ENCODE measurements at places on chromosomes 13 and 19.

DNA sequence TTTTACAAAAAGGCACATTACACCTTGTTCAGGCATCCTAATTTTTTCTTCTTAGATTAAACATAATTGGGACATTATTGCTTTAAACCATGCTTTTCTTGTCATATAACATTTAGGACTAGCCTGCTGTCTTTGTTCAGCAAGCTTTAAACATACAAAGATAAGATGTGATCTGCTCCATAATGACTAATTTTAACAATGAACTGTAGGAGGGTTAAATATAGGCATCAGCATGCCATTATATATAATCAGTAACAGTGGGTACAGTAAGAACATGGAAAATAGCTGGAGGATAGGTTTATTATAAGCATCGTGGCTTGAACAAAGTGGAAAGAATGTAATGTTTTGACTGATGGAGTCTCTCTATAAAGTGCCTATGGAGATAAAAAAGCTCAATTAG, 661.7 kb downstream of the SLITRK6 start:
- no peak for DNase-seq

- DNase-seq = no peak
Measured at GRCh38 chr19:41076286-41076685, 12.0 kb upstream of the CYP2A13 start.

DNA sequence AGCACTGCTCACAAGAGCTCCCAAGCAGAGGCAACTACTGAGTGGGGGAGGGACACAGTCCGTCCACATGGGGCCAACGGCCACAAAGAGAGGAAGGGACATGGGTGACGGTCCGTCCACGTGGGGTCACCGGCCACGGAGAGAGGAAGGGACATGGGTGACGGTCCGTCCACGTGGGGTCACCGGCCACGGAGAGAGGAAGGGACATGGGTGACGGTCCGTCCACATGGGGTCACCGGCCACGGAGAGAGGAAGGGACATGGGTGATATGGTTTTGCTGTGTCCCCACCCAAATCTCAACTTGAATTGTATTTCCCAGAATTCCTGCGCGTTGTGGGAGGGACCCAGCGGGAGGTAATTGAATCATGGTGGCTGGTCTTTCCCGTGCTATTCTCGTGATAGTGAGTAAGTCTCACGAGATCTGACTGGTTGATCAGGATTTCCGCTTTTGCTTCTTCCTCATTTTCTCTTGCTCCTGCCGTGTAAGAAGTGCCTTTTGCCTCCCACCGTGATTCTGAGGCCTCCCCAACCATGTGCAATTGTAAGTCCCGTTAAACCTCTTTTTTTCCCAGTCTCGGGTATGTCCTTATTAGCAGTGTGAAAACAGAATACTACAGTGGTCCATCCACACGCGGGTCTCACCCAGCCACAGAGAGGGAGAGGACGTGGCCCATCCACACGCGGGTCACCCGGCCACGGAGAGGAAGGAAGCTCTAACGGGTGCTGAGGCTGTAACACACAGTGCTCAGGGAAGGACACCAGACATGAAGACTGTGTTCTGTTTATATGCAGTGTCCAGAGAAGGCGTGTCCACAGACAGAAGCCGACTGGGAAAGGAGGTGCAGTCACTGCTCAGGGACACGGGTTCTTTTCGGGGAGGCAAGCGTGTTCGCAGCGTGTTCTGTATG, 48.5 kb downstream of the GAS6 start:
- no peak for DNase-seq

DNA sequence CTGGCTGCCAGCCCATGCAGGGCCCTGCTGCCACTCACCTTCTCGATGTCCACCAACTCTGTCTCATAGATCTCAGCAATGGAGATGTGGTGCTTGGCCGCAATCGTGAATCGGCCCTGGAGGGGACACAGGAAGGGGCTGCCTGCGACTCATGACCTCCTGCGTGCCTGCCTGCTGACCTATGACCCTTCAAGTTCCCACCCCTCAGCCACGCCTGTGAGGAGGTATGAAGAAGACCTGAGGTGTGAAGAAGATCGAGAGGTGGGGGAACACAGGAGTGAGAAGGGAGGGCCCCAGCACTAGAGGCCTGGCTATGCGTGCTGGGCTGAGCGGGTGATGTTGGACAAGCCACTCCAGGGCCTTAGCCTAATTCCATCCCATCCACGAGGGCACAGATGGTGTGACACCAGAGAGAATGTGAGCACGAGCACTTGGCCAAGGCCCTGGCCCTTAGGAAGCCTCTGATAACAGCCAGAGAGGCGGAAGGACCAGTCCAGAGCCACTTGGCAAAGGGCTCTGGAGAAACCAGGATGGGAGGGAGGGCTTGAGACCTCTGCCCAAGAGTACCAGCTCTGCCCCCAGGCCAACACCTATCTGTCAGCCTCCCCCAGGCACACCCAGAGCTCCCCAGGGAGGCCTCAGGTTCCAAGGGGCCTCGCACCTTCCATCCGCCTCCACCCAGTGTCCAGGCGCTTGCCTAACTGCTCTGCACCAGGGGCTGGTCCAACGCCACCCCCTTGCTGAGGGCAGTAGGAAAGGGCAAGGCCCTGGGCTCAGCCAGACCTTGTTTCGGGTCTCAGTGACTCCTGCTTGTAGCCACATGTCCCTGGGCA, 9.6 kb upstream of the KPTN start:
- no peak for DNase-seq

DNA sequence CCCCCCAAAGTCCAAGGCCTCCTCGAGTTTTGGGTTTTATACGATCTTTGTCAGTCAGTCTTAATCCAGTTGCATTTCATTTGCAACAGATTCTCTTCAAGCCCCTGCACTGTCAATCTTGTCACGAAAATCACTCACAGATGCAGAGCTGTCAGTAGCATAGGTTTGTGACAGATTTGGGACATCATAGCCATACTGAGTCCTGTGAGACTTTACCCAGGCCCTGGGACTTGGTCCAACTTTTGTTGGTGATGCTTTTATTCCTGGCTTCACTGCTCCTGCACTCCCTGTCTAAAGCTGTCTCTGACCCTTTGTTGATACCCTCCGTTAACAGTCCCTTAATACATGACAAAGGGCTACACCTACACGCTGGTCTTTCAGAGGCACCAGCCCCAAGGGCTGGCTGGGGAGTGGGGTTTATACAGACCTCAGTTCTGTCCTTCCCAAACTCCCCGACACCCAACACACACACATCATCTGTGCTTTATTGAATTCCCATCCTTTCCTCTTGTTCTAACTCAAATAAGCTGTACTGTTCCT, 36.0 kb downstream of the PABPC3 start:
- no peak for DNase-seq

GRCh38 chr19:36112678-36113077, 1.7 kb downstream of the OVOL3 start:
- no peak for DNase-seq

- DNase-seq = no peak
Measured at GRCh38 chr13:52104624-52105023, 24.2 kb downstream of the NEK5 start.

DNA sequence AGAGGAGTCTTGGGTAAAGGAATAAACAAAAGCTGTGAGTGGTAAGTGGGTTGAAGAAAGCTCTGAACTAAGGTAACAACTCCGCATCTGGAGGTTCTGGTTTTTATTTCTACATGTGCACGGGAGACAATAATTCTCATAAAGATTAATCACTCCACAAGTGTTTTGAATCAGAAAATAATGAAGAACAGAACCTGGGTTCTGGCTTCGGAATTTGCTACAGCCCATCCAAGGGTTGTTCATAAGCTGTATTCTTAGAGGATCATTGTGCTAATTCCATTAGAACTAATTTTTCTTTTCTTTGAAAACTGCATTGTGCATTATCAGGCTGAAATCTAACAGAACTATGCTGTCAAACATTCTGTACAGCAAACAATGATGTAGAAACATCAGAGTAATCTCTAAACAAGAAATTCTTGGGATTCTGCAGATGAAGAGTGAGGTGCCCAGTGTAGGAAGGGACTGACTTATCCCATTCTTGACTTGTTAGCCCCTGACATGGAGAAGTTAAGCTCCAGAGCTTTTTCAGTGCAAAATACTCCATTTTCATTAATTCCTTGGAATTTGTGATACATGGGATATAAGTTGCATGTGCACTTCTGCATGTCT, 368.2 kb downstream of the COG6 start:
- DNase-seq = no peak

DNA sequence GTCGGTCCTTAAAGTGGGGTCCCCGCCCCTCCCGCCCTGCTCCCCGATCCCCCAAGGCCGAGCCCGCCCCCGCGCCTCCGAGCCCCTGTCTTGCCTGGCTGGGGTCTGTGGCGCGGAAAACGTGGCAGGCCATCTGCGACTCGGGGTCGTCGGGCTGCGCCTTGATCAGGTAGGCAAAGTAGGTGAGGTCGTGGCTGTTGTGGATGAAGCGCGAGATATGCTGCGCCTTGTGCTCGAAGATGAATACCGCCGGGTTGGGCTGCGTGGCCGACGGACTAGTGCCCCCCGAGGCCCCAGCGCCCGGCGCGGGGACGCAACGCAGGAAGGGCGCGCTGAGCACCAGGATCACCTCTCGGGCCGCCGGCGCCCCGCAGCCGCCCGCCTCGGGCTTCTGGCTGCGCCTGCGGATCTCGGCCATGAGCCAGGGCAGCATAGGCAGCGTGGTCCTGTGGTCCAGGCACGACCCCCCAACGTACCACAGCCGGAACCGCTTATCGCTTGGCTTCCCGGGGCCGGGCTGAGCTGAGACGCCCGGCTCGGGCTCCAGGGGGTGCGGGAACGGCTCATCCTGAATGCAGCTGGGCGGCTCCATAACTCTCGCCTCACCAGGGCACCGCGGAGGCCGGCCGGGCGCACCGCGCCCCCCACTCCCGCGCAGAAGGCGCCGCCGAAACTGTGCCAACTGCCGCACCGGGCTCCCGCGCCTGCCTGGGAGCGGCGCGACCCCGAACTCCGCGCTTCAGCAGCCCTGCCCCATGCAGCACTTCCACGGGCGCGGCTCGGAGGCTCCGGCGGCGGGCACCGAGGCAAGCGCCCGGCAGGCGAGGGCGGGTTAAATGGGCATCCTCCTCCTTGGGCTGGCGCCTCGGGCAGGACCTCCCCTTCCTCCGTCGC, 546 bp downstream of the TBC1D4 start:
- DNase-seq = no peak

DNA sequence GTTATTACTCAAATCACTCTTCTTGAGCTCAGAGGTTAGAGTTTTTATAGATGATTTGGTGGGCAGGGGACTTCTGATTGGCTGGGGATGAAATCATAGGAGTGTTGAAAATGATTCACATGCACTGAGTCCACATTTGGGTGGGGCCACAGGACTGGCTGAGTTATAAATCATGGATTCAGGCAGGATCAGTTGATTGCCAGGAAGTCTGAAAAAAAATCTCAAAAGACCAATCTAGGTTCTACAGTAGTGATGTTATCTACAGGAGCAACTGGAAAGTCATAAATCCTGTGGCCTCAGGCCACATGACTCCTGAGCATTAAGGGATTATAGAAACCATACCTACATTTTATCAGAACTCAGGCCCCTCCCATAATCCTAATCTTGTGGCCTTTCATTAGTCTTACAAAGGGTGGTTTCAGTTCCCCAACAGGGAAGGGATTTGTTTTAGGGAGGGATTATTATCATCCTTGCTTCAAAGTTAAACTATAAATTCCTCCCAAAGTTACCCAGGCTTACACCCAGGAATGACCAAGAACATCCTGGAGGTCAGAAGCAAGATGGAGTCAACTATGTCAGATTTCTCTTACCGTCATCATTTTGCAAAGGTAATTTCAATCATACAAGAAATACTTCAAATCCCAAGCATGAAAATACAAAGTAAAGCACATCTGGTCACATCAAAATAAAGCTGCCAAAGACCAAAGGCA, 5.6 kb upstream of the CCDC70 start:
- DNase-seq = no peak

GRCh38 chr19:13115936-13116281, 631 bp downstream of the TRMT1 start:
- no peak for DNase-seq

DNA sequence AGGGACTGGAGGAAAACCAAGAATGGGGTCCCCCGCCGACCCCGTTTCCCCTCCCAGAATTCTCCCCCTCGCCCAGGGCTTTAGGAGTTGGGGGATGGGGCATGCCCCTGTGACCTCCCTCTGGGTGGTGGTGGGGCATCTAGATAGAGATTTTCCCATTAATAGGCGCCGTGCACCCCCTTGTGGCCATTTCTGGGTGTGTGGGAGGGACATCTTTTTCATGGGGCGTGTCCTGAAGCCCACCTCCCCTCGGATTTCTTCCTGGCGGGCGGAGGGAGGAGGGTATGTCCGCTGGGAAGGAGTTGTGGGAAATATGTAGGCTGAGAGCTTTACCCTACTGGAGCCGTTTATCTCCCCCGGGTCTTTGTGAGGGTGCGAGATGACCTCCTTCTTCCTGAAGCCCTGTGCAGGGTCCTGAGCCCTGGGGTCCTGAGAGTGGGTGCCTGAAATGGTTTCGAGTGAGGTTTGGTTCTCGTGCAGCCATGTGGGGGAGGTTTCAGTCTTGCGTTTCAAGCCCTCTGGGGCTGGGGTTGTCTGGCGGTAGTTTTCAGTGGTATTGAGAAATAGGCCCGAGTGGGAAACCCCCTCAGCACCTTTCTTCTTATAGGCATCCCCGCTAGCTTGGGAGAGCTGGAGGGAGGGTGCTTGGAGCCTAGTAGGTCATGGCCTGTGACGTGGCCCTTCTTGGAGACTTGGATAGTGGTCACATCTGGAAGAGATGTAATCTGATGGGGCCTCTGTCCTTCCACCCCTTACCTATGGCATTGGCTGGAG, 1.0 kb downstream of the PRMT1 start:
- DNase-seq = no peak

- peak; percentile 18 for DNase-seq
Measured at GRCh38 chr13:95083758-95084157, 217.5 kb downstream of the ABCC4 start.

GRCh38 chr19:5914946-5915781, 1.1 kb downstream of the CAPS start:
- DNase-seq = no peak

- no peak for DNase-seq
Measured at GRCh38 chr13:61453121-61453520, 37.5 kb upstream of the PCDH20 start.

DNA sequence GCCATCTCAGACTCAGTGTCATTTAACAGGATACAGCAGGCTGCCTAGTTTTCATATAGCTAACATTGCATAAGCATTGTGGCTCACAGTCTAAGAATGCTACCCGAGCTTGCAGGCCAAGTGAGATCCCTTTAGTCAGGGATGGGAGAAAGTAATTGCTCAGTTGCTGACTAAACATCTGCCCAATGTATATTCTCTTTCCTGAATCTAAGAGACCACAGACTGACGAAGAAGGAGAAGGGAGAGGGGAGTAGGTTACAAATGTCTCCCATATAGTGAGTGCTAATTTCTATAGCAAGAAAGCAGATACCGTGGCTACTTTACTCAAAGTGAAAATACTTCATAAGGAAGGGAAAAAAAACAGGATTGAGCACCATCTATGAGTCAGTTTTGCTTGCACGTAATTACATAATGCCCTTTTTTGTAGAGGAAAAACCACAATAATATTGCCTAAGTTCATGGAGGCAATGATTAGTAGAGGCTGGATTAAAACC, 453.9 kb downstream of the COG6 start:
- peak; percentile 95 for DNase-seq

DNA sequence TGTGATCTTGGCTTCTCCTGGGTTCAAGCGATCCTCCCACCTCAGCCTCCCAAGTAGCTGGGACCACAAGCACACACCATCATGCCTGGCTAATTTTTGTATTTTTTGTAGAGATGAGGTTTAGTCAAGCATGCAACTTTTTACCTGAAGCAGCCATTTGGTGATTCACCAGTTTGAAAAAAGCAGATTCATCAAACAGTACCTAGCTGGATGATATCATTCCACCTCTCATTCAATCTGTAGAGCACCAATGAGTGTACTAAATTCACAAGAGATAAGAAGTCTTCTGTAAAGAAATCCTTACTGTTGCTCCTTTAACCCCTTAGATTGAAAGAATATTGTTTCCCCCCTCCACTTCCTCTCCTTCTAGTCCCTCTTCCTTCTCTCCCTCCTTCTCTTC, 261.1 kb upstream of the RFC3 start:
- no peak for DNase-seq
